ENCODE measurements at places on chromosomes 4 and X. TPM values are rescaled to one million over a fixed set of nuclear protein-coding genes. Genes with fewer than 3 reads are reported as not detected.

DNA sequence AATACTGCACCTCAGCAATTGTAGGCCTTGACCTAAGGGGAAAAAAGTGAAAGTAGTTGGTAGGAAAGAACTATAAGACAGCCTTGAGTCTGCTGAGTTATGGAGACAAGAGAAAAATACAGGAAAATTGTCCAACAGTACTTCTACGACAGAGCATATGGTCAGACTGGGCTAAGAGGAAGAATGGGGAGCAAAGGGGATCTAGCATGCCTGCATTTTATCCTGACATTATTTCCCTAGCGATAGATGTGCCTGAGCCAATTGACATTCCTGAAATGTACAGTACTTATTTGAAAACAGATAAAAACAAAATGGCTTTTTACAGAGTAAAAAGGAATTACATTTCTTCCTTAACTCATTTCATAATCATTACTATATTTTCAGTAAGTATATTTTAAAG, 22.2 kb downstream of the GUCY1A1 start:
- DNase-seq: no peak

- DNase-seq: no peak
Measured at GRCh38 chrX:872090-872489, 241.5 kb downstream of the SHOX start.

DNA sequence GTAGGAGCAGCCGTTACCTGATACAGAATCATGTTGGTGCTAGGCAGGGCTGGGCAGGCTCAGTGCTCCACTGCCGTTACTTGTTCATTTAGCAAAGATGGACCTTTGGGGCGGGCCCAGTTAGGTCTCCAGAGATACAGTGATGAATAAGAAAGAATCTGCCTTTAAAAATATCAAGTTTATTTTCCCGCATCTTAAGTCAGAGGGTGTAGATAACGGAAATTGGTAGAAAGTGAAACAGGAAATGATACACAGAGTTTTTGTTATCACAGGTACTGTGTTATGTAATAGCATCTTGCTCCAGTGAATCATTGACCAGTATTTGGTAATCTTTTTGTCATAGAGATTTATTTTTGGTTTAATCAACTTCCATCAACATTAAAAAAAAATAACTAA, 5.5 kb downstream of the TMEM131L start:
- no peak for DNase-seq

DNA sequence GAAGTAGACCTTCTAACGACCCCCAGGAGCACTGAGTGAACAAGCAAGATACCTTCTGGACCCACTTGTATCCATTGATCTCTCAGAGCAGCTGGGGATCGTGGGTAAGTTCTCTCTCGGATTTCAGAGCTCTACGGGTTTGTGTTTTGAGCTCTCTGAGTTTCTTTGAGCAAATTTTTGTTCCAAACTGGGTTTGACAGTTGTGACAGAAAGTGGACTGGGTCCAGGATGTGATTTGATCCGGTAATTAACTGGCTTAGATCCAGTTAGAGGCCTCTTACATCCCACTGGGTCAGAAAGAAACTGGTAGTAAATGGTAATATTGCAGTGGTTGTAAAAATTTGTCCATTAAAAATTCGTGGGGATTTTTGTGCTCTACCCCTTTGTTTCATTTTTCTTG, 459.2 kb downstream of the INPP4B start:
- DNase-seq: no peak

DNA sequence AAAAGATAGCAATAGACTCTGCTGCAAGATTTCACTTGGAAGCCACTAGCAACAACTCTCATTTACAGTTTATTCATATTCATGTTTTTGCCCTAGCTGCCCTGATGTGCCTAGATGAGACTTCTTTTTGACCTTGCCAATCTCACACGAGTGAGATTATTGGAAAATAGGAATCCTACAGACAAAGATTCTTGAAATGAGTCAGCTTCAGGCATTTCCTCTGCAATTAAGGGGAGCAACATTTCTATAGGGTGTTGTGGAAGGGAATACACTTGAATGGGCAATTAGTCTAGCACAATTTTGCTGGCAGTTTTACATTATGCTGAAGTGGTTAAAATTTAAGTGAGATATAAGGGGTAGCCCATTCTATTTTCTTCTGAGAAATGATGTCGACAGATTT, 217.0 kb upstream of the FAT4 start:
- no peak for DNase-seq

- DNase-seq: no peak
Measured at GRCh38 chrX:631802-632365, 1.3 kb downstream of the SHOX start.

The MED12 gene
- total RNA-seq: 80.8 TPM

The TMPRSS11F gene
- 0.86 TPM for total RNA-seq

The INTS6L gene
- 31.7 TPM for total RNA-seq

DNA sequence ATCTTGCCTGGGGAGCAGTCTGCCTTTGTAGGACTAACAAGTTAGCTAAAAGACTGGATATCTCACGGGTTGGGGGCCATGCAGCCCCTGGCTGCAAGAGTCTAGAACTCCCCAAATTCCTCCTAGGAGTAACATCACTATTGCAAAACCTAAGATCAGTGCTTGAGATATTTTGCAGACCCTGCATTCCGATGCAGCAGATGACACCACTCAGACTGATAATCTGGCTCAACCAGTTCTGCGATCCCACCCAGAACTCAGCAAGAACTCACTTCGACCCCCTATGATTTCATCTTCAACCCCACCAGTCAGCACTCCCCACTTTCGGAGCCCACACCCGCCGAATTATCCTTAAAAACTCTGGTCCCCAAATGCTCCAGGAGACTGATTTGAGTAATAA, 834.0 kb downstream of the C4orf33 start:
- DNase-seq: no peak

- no peak for DNase-seq
Measured at GRCh38 chr4:83625821-83626220, 89.9 kb downstream of the GPAT3 start.

The DIPK2B gene
- not detected for total RNA-seq

The RTL5 gene
- 36.1 TPM for total RNA-seq
